ENCODE measurements at places on chromosomes 16 and 17.

- DNase-seq: no peak
Measured at GRCh38 chr16:29844575-29845331, 18.3 kb downstream of the CDIPT start.

- no peak for DNase-seq
Measured at GRCh38 chr17:71164561-71164960, 956.3 kb upstream of the SOX9 start.

GRCh38 chr17:2414446-2415064 lies 13.7 kb upstream of the MNT start:
- no peak for DNase-seq

DNA sequence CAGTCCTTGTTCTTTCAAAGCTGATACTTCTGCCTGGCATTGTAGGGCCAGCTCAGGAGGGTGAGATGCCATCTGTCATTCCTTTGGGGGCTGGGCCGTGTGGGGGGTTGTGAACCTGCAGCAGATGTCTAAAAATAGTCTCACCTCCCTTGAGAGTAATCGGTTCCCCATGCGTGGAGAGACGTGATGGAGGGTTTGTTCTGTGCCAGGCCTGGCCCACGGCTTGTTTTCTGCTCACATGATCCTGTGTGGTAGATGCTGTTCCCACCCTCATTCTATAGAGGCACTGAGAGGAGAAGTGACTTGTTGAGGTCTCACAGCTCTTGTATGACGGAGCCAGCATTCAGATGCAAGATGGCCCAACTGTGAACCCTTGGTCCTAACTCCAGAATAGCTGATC lies 4.6 kb downstream of the IRF8 start:
- DNase-seq: no peak

- DNase-seq: no peak
Measured at GRCh38 chr16:25038239-25038954, 23.2 kb upstream of the ARHGAP17 start.

- no peak for DNase-seq
Measured at GRCh38 chr16:29777576-29778350, at the start of gene ZG16. Gene ZG16, plus strand, starts transcription at chr16:29778256. Its CDS starts 1,011 bp downstream, at chr16:29779267.

DNA sequence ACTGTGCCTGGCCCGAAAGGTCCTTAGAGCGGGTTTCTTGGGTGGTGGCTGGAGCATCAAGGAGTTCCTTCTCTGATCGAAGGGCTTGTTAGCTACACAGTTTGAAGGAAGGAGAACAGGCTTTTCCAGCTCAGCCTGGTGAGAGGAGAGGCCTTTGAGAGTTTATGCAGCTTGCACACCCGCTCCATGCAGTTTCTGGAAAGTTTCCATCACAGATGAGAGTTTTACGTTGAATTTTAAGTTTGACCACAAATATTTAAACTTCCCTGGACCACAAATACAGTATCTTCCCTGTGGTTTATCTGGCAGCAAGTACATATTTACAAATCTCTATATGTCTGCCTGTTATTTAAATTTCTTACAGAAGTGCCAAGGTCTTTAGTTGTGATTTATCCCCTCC lies 56.8 kb downstream of the HIC1 start:
- peak; percentile 72 for DNase-seq
